ENCODE measurements at places on chromosomes 16 and 17.

DNA sequence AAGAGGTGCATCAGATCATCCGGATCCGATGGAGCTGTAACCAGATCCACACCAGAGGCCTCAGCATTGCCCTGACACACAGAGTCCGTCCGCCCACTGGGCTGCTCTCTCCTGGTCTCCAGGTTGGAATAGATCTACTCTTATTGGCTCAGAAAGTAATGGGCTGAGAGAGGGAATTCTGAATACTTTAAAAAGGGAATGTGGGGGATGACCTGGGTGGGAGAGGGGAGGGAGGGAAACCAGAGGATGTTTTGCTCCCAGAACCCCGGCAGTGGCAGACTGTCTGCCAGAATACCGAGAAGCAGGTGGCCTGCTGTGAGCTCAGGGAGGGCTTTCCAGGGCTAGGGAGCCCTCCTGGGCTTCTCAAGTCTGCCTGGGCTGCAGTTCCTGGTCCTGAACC, 126.5 kb downstream of the ENGASE start:
- no peak for DNase-seq

GRCh38 chr17:57337390-57337789, 81.1 kb downstream of the MSI2 start:
- no peak for DNase-seq

- DNase-seq: no peak
These were observed 183.2 kb downstream of the CYB561 start for GRCh38 chr17:63262751-63263476.

- DNase-seq: no peak
These were observed 51.4 kb downstream of the USP10 start for GRCh38 chr16:84751241-84751640.

DNA sequence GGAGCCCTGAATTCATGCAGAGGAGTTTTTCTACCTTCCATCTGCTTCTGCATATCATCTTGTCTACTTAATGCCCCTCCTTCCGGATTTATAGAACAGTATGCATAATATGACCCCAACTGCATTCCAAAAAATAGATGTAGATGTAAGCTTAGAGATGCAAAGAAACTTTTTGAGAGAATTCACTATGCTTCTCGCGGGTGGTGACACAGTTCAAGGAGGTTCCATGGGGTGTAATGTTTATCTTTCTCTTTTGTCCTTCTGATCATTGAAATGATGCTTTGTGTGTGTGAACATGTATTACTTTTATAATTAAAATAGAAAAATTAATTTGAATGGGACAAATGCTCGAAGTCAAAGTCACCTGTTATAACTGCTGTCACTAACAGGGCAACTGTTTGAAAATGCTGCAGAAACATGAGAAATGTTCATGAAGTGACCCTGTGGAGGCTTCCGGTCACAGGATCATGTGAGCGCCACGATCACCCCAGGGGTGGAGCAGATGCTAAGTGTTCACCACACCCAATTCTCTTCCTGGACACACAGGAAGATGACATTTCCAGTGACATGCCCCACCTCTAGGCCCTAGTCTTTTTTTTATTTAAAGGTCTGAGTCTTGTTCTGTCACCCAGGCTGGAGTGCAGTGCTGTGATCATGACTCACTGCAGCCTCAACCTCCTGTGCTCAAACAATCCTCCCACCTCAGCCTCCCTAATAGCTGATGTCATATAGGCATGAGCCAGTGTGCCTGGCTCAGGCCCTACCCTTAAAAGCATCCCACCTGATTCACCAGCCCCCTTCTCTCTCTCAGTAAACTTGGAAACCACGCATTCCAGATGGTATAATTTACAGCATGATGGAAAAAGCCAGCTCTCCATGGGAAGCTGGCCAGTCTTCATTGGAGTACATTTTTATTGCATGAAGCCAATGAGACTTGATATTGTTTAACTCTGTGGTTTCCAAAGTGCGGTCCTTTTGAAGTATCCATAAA, 21.0 kb upstream of the AGRP start:
- no peak for DNase-seq

- no peak for DNase-seq
These were observed 67.8 kb downstream of the CMC2 start for GRCh38 chr16:80938879-80939260.

GRCh38 chr17:30334421-30334820, 564 bp upstream of the TMIGD1 start:
- no peak for DNase-seq

DNA sequence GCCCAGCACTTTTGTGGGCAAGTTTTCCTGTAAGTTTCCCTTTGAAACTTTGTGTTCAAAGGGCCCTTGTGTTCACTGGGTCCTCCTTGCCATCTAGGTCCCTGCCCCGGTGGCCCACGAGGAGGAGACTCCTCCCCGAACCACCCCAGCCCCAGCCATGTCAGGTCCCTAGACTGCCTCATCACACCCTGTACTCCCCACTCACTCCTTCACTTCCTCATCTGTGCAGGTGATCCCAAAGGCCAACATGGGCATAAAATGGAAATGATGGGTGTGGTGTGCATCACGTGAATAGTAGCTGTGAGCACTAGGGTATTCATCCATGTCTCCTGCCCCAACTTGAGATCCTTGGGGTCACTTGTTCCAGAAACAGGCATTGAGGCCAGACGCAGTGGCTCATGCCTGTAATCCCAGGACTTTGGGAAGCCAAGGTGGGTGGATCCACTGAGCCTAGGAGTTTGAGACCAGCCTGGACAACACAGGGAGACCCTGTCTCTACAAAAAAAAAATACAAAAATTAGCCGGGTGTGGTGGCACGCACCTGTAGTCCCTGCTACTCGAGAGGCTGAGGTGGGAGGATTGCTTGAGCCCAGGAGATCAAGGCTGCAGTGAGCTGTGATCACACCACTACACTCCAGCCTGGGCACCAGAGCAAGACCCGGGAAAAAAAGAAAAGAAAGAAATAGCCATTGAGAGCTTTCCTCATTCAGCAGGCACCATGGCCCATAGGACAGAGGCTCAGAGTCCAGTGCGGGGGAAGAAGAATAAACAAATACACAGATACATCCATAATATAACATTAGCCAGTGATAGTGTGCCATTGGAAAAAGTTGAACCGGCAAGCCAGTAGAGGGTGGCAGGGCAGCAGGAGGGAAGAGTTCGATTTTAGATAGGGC, 74.5 kb downstream of the KATNIP start:
- no peak for DNase-seq

DNA sequence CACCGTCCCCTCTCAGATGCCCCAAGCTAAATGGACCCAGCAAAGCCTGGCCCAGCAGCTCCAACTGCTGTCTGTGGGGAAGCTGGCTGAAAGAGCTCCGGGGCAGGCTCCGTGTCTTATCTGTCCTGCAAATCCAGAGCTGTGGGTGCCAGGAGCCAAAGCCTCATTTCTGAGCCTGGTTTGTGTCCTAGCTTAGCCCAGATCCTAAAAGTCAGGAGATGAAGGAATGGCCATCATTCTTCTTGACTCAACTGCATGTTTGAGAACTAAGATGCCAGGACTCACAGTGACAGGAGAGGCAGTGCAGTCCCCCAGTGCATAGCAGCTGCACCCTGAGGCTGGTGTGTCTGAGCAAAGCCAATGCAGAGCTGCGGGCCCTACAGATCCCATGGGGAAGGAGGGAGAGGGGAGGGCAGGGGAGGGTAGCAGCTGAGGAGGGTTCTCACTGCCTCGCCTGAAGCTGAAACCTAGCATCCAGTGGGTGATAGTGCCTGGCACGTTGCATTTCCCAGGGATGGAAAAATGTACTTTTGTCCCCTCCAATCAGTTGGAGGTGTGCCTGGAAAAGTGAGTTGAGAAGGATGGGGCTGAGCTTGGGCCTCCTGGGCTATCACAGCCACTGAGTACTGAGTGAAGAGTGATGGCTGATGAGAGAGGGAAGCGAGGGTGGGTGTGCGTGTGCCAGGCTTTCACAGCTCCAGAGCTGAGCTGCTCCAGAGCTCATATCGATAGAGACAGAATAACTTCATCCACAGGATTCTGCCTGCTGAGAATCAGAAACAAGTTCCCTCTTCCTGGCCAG, 24.5 kb upstream of the CD300E start:
- no peak for DNase-seq

- DNase-seq: no peak
These were observed 75.1 kb upstream of the CA10 start for GRCh38 chr17:52233632-52234031.

DNA sequence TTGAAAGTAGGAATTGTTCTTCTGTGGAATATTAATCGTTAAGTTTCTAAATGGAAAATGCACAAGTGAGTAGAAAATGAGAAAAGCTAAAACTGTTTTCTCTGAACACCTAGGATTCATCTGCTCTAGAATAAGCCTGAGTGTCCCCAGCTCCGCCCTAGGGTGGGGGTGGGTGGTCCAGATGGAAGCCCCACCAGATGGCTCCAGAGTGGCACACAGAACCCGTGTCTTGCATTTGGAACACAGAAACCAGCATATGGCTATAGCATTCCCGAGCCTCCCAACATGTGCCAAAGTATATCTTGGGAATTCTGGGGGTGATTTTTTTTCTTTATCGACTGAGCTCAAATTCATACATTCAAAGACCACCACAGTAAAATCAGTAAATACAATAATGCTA, 517.7 kb upstream of the PSMD7 start:
- no peak for DNase-seq

DNA sequence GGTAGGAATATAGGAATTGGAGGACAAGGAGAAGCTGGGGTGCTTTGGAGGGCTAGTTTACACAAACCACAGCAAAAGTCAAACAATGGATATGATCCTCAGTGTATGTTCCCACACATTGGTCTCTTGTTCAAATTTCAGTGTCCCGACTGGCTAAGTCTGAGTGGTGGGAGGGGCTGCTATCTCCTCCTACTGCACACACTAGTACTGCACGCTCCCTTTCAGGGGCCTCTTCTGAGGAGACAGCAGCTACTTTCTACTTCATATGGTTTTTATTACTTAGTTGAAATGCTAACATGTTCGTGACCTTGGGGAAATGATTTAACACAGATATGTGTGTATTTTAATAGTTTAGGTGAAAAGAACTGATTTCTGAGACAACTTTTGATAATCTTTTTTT, 18.8 kb upstream of the KRT10 start:
- no peak for DNase-seq

GRCh38 chr16:52548261-52549010, 1.5 kb upstream of the TOX3 start:
- no peak for DNase-seq

DNA sequence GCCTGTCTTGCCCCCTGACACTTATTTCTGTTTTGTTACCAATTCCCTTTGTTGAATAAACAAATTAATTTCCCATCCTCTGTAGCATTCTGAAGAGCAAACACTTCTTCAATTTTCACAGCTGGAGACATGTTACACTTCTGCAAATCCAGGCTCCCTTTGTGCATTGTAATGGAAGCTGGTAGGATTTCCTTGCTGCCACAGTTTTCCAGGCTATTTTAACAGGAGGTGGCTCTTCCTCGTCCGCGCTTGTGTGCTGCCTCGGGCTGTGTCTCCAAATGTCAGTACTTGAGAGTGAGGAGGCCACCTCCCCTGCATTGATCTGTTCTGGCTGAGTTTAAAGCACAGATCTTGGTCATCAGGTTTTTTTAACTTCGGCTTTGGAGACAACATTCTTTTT, 40.0 kb downstream of the SOST start:
- no peak for DNase-seq

DNA sequence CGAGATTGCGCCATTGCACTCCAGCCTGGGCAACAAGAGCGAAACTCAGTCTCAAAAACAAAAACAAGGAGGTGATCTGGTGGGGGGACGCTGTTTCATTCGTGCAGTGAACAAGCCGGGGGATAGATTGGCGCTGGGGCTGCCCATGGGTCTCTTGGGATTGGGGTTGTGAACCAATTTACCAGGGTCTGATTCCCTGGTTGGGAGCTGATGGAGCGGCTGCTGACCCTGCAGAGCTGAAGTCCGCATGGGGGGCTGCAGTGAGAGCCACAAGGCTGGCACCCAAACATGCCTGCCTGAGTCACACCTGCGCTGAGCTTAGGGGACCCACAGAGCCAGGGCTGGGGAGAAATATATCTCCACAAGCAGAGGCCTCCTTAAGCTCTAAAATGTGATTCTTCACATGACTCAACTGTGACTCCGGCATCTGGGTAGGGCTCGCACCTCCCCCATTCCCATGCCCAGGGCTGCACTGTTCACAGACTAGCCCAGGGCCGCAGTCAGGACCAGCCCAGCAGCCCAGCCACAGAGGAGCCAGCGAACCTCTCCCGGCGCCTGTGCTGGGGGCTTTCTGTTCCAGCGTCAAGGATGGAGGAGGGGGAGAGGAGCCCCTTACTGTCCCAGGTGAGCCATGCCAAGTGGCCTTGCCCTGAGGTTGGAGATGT, 5.0 kb downstream of the TSPAN10 start:
- DNase-seq: no peak

DNA sequence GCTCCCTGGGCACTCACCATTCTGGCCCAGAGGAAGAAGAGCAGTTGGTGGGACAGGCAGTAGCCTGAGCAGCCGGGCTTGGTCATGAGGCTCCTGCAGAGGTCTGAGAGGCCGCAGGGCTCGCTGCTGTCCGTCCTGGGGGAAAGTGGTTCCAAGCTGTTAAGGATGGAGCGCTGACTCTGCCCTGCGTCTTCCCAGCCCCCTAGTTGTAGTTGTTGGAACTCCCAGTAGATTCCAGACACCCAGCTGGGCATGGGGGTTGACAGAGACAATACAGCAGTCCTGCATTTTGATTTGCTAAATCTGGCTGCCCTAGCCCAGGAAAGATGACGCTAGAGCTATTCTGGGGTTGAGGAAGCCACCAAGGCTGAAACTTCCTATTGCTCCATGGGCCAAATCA, 7.3 kb downstream of the C16orf89 start:
- DNase-seq: no peak

GRCh38 chr17:40017422-40018080, 2.3 kb downstream of the CSF3 start:
- no peak for DNase-seq

- no peak for DNase-seq
These were observed 141.6 kb downstream of the CCDC182 start for GRCh38 chr17:57603546-57603945.

DNA sequence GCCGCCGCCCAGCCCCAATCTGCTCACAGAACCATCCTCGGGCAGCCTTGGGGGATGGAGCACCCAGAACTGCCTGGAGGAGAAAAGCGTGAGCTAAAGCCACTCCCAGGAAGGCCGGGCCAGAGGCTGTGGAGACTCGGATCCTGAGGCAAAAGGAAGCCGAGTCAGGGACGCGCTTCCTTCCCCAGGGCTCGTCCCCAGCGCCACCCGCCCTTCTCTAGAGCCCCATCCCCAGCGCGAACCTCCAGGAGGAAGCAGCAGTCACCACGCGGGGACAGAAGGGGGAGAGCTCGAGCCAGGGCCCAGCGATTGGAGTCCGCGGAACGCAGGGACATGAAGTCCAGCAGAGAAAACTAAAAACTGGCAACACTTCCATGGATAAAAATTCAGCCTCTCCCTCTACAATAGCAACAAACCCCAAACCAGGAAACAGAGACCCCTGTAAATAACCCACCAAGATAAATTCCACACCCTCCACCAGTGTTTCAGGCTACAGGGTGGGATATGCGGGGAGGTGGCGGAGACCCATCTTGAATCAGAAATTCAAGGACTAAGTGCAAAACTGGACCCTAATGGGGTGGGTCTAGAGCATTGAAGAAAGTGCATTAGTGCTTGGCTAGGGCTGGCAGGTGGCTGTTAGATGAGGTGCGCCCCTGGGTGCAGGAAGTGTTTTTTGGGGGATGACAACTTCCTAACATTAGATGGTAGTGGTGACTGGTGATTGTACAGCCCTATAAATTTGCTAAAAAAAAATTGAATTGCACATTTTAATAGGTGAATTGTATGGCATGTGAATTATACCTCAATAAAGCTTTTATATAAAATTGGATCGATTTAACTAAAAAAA, 116.1 kb upstream of the METRNL start:
- DNase-seq: no peak

- no peak for DNase-seq
These were observed 244.8 kb downstream of the CDH8 start for GRCh38 chr16:61791464-61791863.

GRCh38 chr17:69714669-69715068, 300.2 kb downstream of the MAP2K6 start:
- DNase-seq: no peak
